Omental fat pad (tissue), 4 donors: ENCODE measurements at places on chromosomes 7 and 10. TPM values are rescaled to one million over a fixed set of nuclear protein-coding genes. Genes with fewer than 3 reads are reported as not detected.

The CLEC2L gene
- 0.36 TPM for total RNA-seq

DNA sequence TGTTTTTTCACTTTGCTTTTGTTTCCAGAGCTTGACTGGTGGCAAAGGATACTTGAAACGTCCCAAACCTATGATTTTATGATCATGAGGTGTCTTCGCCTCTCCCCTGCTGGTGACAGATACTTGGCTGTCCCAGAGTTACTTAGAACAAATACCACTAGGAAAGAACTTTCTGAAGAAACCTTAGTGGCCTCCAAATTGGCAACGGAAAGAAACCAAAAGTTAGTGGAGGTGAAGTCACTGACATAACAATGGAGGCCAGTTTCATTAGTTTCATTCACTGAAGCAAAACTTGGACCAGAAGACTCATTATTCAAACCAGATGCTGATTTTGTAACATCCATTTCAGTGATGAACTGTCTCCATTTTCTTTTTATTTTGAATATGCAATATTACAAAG, 68.6 kb downstream of the JAZF1 start:
- no peak for DNase-seq

GRCh38 chr10:15445006-15445390, 73.9 kb upstream of the FAM171A1 start:
- DNase-seq: no peak

GRCh38 chr7:101817471-101818286, at the start of gene CUX1:
Gene CUX1, plus strand, starts transcription at chr7:101817626. Its CDS starts 14 bp downstream, at chr7:101817640.
- DNase-seq: no peak

DNA sequence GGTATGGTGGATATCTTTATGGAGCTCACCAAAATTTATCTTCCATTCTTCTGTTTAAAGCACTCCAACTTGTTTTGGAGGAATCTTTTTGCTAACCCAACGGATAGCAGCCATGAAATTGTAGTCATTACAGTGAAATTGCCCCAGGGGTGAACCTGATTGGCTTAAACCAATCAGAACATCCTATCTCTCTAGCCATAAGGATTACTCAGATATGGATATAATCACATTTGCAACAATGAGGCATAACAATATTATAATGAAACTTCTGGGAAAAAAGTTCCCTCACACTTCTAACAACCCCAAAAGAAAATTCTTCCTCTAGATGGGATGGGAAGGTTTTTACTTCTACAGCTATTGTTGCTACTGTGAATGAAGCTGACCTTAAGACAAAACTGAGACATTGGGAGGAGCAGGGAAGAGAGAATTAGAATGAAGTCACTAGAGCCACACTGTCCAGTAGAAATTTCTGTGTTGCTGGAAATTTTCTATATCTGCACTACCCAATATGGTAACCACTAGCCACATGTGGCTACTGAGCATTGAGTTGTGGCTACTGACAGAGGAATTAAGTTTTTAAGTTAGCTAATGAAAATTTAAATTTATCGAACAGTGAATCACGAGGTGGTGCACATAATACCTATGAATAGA, 50.4 kb upstream of the ARHGAP21 start:
- no peak for DNase-seq

GRCh38 chr7:139232377-139232717, 1.3 kb downstream of the UBN2 start:
- DNase-seq: peak; percentile 24

- no peak for DNase-seq
Observed at GRCh38 chr10:110355922-110356627, 51.4 kb upstream of the SMNDC1 start.

DNA sequence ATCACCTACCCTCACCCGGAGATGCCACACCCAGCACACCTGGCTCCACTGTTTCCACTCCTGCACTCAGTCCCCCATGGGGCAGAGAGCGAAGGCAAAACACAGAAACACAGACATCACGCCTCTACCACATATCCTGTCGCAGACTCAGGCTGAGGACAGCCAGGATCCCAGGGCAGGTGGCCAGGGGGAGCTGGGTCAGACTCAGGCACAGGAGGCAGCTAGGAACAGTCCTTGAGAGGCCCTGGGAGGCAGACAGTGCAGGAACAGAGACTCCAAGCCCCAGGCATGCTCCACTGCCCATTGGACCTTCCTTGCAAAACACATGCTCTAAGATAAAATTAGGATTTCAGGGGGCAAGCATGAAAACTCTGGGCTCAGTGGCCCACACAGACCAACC, 154.4 kb upstream of the C7orf33 start:
- DNase-seq: no peak

DNA sequence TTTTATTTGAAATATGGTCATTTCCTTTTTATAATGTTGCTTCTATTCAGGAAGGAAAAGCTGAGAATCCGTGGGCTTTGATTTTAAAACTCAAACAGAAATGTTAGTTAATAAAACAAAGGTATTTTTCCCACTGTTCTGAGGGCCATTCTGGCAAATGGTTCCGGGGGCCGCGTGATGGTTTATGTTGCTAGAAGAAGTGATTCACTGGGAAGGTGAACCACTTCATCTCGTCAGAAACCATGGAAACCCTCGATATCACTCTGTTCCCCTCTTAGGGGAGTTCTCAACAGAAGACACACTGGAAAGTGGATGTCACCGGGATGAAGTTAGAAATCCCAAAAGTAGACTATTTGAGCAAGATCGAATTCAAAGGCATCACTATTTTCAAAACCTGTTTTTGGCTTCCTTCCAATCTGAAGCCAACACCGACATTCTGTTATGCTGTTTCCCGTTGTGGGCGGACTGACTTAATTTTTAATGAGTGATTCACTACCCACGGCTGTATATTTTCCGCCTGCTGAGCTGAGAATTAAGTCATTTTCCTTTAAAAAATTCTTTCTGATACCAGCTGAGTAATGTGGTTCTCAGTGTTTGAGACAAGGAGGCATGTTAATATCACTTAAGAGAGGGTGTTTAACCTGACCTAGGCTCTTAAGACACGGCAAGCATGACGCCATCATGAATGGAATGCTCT, 84.1 kb downstream of the PTPRE start:
- DNase-seq: no peak

The ELFN1 gene
- 4.3 TPM for total RNA-seq

The TMUB1 gene
- total RNA-seq: 23.5 TPM

DNA sequence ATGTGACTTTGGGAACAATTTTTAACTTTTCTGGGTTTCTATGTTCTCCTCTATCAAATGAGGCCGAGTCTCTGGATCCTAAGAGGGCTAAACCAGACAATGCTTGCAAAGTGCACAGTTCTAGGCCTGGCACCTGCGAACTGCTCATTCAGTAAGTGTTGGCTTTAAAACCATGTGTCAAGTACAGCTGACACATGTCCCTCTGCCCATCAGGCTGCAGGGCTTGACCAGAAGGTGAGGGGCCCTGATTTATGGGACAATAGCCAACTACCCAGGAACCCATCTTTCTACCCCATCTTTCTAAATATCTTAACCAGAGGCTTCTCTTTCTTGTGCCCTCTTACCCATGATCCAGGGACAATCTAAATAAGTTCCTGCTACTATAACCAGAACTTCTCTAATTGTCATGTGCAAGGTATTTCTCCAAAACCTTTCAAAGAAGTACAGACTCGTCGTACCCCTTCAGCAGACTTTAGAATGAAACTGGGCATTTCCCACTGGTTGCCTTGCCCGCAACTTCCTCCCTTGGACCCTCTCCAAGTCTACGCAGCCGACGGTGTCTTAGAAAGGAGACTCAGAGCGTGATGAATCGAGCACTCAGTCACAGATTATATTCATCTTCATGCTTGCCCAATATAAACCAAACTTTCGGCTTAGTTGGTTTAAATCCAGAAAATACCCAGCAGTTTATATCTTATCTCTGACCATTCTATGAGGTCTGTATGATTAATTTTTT, 69.8 kb upstream of the STEAP1B start:
- no peak for DNase-seq

DNA sequence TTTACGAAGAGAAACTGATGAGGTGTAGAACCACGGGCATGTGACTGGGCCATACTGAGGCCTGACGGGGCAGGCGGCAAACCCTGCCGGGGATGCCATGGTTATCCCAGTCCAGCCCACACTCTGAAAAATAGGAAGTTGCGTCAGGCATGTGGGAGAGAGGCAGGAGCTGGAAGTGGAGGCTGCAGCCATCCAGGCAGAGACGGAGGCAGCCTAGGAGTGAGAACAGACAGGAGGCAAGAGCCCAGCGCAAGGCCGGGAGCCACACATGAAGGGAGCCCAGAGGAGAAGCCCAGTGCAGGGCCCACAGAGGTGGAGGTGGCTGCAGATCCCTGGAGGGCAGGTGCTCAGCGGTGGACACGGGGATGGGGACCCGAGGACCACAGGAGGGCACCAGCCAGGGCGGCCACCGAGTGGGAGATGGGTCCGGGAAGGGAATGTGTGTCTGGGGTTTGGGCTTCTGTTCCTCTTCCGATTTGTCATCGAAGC, 175.2 kb upstream of the PPP2R2D start:
- no peak for DNase-seq

The SLC26A4 gene
- total RNA-seq: 0.88 TPM

GRCh38 chr7:118657391-118658005, 433.0 kb downstream of the ANKRD7 start:
- no peak for DNase-seq

DNA sequence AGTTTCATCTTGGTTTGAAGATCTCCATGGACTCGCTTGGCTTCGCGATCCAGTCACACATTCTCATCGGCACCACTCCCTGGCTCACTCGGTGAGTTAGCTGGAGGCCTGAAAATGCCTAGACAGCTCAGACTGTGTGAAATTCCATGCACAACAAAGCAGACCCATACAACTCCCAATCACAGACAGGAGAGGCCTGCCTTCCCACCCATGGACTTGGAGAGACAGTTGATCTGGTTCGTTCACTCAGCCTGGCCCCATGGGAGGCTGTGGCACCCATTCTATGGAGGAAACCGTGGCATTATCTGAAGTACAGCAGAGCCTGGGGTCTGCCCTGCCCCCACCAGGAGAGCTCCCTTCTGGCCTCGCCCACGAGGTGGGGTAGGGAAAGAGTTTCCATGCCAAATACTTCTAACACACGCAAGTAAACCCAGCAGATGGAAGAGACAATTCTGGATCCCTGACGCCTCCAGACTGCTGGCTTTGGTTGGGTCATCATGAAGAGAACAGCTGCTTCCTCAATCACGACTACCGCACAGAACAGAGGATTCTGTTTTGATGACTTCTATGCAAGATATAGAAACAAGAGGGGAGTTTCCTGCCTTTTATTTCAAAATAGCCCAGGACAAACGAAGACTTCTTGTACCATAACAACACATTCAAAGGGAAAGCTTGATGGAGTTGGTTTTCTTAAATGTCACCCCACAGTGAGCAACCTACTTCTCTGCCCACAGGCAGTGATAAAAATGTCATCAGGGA, 15.9 kb downstream of the FAM53B start:
- no peak for DNase-seq

The CTTNBP2 gene
- total RNA-seq: 13.3 TPM

The TMEM229A gene
- total RNA-seq: not detected

GRCh38 chr7:53993224-53993623, 549.0 kb upstream of the VSTM2A start:
- no peak for DNase-seq

DNA sequence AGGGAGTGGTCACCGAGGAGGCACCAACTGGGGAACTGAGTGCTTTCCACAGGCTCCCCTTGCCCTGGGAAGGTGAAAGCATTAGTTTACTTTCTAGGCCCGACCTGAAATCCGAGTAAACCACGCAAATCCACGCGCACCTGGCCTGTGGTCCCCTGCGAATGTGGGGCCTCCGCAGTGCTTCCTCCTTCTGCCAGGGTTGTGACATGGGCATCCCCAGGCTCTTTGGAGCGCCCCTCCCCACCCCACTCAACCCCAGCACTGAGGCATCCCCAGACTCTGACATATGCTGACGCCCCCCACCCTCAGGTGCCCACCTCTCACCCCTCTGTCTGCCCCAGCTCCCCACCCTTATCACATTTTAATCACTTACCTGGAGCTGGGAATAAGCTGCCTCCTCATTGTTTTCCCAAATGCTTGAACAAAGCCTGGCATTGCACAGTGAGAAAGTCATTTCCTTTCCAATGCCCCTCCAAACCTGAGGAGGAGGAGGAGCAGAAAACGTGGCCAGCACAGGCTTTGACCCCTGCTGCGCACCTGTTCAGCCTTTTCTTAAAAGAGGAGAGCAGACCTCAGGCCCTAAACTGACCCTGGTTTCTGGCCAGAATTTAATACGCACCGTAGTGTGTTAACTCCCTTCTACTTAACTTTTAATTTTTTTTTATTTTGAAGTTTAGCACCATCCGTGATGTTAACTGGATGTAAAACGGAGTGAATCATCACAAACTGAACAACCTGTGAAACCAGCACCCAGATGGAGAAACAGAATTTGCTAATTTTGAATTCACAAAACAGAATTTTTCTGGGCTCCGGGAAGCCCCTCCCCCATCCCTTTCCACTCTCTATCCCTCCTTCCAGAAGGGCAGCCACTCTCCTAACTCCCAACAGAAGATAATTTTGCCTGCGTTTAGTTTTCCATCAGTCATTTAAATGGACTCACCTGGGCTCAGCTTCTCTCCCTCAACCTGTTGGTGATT, 129.4 kb downstream of the WDR11 start:
- no peak for DNase-seq

GRCh38 chr7:35758421-35758820, 42.4 kb upstream of the SEPTIN7 start:
- DNase-seq: no peak

GRCh38 chr10:123904834-123905409, 13.3 kb upstream of the CPXM2 start:
- no peak for DNase-seq

- DNase-seq: no peak
Observed at GRCh38 chr10:44399659-44400451, 15.0 kb upstream of the CXCL12 start.

The TRIL gene
- total RNA-seq: 3.2 TPM

DNA sequence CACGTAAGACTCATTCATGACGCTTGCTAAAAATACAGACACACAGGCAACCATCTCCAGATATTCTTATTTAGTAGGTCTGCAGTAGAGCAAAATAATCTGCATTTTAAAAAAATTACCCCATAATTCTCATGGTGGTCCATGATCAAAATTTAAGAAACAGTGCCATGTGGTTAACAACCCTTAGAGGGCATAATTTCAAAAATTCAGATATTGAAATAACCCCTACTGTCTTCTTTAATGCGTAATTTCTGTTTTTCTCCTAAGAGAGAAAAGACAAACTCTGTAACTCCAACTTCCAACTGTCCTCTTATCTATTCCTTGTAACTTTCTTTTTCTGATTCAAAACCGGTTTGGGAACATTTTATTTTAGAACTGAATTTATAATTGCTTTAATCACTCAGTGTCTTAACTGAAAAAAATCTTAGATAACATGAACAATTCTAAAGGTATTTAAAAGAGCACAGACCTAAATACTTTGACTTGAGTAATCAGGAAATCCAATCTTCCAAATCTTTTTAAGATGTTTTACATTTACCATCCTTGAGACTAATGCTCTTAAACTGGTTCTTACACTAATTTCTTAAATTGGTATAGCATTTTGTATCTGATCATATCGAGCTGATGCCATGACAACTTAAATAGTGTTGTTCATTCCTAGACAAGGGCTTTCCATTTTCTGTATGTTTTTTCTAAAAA, 148.0 kb downstream of the GALNT11 start:
- no peak for DNase-seq
